Fibroblast of the conjunctiva (primary cell): ENCODE measurements at places on chromosomes 4 and X.

- DNase-seq, result no peak
These were observed 1305.2 kb downstream of the ARAP2 start for GRCh38 chr4:34939073-34939472.

DNA sequence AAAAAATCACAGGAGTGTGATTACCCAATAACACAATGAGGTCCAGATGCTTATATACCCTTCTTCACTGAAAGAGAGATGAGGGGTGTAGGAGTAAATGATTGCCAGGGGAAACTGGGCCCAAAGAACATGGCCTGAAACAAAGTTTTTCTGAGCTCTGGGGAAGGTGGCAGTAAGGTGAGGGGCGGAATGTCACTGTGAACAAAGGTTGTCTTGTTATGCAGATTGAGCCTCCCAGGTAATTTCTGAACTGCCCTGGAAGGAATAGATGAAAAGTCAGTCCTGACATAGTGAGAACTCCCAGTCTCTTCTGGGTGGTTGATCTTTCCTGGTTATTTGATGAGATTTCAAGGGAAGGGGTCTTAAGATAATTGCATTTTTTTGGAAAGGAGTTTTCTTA lies 2.5 kb upstream of the TMEM47 start:
- no peak for DNase-seq

GRCh38 chr4:20383969-20384368 lies 132.3 kb downstream of the SLIT2 start:
- DNase-seq, result no peak

GRCh38 chrX:46340696-46341095 lies 204.5 kb downstream of the ZNF674 start:
- DNase-seq, result no peak

DNA sequence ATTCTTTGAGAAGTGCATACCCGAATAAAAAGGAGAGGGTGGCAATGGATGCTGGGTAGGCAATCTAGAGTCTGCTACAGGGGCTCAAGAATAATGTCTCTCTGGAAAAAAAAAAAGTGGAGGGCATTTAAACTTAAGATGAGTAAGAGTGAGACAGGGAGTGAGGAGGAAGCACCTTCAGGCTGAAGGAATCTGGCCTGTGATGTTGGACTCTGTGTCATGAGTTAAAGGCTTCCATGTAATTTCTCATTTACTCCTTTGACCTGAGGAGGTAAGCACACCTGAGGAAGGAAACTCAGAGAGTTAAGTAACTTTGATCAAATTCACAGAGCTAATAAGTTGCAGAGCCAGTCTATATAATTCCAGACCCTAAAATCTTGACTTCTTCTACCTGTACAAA lies 3.2 kb upstream of the PRKG2 start:
- no peak for DNase-seq

GRCh38 chrX:120647127-120647526 lies 17.3 kb upstream of the C1GALT1C1 start:
- DNase-seq, result no peak

DNA sequence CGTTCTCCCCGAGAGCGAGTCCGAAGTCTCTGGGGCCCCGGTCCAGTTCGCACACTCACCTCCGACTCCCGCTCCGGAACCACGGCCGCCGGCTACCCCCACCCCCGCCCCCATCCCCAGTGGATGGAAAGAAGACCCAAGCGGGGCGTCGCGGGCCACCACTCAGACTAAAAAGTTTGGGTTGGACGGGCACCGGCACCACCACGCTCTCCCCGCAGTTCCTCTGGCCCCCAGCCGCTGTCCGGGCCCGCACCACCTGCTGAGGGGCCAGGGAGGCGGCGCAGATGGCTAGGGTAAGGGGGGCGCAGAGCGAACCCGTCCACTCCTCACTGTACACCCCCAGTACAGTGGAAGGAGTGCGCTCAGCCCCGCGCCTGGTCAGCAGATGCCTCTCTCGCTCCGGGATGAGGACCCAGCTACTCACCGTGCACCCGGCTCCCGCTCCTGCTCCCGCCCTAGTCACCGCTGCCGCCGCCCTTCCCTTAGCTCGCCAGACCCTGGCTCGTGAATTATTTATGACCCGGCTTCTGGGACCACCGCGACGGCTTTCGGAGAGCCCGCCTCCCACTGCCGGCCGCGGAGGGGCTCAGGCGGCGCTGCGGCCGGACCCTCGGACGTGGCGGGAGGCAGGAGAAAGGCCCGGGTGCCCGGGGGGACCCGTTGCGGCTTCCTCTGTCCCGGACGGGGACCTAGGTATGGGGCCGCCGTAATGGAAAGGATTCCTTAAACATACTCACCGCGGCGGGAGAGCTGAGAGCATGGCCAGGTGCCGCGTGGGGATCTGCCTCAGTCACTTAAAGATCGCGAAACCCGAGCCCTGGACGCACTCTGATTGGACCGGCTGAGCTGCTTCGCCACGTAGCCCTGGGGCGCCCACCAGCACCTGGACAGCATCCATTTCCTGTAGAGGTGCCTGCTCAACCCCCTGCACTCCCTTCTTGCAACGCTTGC lies at the start of gene PROM1:
Gene PROM1, minus strand, starts transcription at position 783 of the 951 bp plus-strand sequence. CDS start 8,117 bp downstream, outside the sequence.
- no peak for DNase-seq

GRCh38 chrX:48920718-48921104 lies 1.9 kb upstream of the PIM2 start:
- no peak for DNase-seq

DNA sequence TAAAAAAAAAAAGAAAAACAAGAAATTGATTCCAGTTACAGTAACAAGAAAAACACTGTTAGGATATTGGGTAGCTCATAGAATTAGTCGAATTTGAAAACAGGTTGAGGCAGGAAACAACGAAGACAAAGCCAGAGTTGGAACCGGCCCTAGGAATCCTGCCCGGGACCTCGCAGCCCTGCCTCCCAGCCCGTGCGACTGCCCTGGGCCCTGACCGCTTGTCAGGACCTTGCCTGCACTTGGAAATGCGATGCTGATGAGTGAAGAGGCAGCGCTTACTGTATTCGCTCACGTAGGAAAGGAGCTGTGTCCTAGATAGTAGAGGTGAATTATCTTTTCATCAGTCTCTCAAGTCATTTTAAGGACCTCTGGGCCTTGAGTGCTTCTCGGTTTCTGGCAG lies 611.7 kb upstream of the FAT1 start:
- DNase-seq, result no peak

DNA sequence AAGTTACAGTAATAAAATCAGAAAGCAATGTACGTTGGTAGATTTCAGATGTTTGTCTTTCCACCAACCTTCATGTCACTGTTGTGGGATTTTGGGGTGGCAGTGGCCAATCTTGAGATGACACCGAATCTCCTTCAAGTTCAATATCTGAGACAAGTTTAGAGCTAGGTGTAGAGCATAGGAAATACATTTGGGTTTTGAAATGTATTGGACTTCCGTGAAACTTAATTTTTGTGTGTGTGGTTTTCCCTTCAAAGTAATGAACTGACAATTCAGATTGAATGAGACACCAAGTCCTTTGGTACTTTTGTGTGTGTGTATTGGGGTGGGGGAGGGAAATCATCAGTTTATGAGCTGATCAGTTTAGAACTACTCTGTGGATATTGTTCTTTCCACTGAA lies 1.8 kb downstream of the WDR44 start:
- DNase-seq, result no peak

- no peak for DNase-seq
These were observed 12.9 kb upstream of the SMPX start for GRCh38 chrX:21770631-21771321.

- no peak for DNase-seq
These were observed 380.5 kb upstream of the IGFBP7 start for GRCh38 chr4:57490520-57491255.

DNA sequence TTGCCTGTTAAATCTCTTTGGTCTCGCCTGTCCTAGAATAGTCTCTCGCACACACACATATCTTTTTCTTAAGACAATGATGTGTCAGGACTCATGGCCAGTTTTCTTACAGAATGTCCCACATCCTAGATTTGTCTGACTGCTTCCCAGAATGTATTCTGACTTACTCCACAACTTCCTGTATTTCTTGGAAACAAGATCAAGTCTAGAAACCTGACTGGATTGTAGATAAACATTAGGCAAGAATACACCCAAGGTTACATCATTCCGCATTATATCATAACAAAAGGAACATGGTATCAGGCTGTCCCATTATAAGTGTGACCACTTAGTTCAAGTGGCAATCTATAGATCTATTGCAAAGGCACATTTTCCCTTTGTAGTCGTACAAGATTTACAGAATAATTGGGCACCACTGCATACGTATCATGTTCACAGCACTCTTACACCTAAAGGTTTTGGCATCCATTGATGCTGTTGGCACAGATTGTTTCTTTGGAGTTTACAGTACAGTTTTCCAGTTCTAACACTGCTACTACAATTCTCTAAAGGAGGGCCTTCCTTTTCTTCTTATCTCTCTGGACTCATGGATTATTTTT lies 56.4 kb downstream of the FBXW7 start:
- DNase-seq, result no peak

- no peak for DNase-seq
These were observed 75.6 kb downstream of the WFS1 start for GRCh38 chr4:6345096-6345830.
